ENCODE measurements at places on chromosomes 6 and 20.
A peak's percentile ranks its signal among the peaks of the same experiment; 100 is the strongest.

DNA sequence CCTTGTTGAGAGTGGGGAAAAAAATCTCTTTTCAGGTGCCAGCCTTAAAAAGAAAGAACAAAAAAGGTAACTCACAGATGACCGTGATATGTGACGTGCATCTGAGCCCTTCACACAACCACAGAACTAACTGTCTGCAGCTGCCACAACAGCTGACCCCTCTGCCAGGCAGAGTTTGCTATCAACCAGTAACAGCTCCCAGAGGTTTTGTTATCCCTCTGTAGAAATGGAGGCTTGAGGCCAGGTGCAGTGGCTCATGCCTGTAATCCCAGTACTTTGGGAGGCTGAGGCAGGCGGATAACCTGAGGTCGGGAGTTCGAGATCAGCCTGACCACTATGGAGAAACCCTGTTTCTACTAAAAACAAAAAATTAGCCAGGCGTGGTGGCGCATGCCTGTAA is 42.8 kb downstream of the SLC52A3 start:
- no peak for DNase-seq

DNA sequence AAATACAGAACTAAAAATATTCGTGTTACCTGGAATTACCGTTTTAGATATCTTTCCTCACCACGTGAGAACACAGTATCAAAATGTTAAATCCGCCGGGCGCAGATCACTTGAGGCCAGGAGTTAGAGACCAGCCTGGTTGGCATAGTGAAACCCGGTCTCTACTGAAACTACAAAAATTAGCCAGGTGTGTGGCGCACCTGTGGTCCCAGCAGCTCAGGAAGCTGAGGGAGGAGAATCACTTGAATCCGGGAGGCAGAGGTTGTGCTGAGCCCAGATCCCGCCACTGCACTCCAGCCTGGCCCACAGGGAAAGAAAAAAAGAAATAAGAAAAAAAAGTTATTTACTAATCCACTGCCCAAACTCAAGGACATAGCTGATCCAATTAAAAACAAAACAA is 4.8 kb upstream of the DDX43 start:
- no peak for DNase-seq

- no peak for DNase-seq
These were observed 177.0 kb upstream of the SNX9 start for GRCh38 chr6:157646012-157646411.

DNA sequence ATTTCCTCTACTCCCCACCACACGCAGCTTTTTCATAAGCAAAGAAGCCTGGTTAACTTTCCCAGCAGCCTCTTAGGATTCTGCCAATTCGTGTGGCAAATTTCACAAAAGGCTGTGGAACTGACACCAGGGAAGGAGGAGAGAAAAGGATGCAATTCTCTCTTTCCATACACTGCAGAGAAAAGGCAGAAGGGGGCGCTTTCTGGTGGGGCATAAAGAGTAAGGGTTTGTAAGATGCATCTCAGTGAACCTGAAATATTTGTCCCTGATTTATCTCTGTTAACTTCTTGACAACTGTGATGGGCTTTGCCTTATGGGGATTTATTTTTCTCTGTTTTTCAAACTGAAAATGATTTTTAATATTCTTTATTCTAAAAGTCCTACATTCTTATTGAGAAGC is 45.5 kb upstream of the GLP1R start:
- no peak for DNase-seq

- DNase-seq = no peak
These were observed 2.1 kb upstream of the ESR1 start for GRCh38 chr6:151805286-151805840.

DNA sequence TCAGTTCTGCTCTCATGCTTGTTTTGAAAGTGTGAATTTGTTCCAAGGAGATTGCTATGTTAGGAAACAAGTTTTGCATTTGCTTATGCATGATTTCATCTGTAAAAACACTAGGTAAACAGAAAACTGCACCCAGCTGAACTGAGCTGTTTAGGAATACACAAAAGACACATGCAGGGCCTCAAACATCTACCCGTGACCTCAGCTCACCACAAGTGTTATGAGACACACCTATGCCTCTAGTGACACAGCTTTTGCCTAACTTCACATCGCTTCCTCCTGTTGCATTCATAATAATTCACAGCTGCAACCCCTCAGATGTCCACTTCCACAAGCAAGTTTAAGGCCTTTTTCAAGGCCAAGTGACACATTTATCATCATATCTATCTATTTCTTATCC is 98.0 kb upstream of the SLC24A3 start:
- no peak for DNase-seq

DNA sequence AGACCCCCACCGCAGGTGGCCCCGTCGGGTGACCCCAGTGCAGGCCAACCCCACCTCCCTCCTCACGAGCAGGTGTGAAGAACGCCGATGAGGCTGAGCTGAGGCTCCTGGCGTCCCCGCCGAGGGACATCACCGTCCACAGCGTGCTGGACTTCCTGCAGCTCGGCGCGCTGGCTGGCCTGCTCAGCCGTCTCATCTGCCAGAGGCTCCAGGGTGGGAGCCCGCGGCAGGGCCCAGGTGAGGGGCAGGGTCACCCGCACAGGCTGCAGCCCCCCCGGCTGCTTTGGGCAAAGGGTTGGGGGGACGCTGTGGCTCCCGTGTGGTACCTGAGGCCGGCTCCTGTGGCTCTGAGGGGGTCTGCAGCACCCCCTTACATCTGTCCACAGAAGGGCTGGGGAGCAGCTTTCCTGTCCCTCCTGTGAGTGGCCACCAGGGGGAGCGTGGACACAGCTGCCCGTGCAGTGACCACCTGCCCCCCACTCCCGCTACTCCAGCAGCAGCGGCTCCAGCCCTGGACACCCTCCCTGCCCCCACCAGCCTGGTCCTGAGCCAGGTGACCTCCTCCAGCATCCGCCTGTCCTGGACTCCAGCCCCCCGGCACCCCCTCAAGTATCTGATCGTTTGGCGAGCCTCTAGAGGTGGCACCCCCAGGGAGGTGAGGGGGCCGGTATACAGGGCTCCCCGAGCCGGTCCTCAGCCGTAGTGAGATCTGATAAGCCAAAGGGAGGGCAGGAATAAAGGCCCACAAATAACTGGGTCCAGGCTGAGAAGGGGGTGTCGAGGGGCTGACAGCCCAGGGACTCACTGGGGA is 16.5 kb downstream of the COL20A1 start:
- no peak for DNase-seq

DNA sequence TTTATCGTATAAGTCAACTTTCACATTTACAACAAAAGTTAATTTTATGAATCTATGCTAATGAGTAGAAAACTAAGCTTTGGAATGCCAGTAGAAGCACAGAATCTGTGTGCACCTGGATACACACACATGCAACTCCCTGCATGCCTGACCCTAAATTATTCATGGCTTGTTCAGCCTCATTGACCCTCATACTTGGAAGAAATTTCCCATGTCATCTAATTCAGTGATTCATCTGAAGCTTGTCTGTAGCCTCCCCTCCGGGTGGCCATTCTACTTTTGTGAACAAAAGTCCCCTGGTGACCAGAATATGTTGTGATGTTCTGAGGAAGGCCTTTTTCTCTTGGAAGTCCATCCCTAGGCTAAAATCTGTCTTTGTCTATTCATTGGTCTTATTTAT is 1078.4 kb downstream of the KIF16B start:
- DNase-seq = no peak

GRCh38 chr6:148431413-148431812 is 88.8 kb downstream of the SASH1 start:
- DNase-seq = no peak

- no peak for DNase-seq
These were observed 59.8 kb upstream of the FAM83D start for GRCh38 chr20:38866265-38867061.

GRCh38 chr6:139145661-139146060 is 10.8 kb downstream of the HECA start:
- no peak for DNase-seq

- no peak for DNase-seq
These were observed 1.1 kb downstream of the BPIFB2 start for GRCh38 chr20:33008336-33009213.

- DNase-seq = no peak
These were observed 68.6 kb downstream of the TRMT6 start for GRCh38 chr20:5881703-5882102.

DNA sequence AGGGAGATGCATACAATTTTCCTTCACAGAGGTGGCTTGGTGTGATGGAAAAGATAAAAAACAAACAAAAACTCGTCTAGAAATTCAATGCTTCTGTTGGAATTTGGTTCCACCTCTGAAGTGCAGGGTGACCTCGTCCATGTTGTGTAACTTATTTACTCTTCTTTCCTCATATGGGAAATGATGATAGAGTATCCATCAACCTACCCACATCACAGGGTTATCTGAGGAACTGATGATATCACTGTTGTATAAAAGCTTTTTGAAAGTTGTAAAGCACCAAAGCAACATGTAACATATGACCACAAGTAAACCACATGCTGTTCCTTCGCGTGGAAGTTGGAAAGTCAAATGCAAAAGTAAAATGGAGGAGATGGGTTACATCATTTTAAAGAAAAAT is 212.0 kb upstream of the SGK1 start:
- DNase-seq = no peak

DNA sequence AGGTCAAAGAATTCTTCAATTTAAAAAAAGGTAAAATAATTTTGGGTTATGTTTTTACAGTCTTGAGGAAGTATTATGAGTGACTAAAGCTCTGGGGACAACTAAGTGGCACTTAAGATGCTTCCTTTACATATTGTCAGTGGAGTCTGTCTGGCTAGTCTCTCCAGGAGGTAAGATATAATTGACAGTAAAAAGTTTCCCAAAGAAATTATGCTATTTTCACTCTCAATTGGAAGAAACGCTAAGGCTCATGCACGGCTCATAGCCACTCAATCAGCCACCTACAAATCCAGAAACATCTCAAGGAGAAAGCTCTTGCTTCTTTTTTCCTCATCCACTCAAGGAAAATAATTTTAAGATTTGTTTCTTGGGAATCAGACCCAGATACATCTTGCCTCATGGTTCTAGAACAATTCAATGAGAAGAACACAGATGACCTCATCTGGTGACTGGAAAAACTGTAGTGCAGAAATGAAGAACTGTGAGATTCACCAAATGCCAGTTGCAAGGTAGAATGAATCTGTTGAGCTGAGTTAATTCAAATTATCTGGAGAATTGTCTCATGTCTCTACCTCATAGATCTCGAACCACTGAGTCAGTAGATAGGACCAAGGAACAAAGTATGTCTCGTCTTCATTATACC is 252.9 kb downstream of the TPBG start:
- DNase-seq = no peak

- DNase-seq = no peak
These were observed 19.2 kb downstream of the RRAGD start for GRCh38 chr6:89392823-89393222.

DNA sequence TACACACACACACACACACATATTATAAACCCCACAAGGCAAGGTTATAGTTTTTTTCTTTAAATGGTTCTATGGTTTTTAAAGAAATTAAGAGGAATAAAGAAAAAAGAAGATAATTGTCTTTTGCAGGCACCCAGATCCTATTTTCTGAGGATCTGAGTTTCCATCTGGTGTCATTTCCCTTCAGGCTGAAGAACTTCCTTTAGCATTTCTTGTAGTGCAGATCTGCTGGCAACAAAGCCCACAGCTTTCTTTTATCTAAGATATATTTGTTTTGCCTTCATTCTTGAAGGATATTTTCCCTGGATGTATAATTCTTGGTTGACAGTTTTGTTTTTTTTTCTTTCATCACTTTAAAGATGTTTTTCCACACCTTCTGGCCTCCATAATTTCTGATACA is 57.6 kb upstream of the PMEPA1 start:
- DNase-seq = no peak

DNA sequence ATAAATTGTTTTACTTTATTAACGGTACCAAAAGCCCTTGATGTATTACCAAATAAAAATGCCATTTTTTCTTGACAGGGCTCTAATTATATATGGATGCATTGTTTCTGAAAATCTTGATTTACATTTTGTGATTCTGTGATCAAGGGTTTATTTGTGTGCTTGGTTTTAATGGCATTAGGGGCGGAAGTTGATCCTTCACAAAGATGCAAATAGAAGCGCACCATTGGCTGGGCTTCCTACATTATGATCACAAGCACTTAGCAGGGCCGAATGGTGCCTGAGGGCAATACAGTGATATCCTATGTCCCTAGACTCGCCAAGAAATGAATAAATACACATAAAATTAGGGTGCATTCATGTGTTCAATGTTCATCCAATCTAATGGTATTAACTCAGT is 172.9 kb upstream of the UST start:
- DNase-seq = no peak

- DNase-seq = no peak
These were observed 106.1 kb downstream of the CEBPB start for GRCh38 chr20:50296450-50297375.

DNA sequence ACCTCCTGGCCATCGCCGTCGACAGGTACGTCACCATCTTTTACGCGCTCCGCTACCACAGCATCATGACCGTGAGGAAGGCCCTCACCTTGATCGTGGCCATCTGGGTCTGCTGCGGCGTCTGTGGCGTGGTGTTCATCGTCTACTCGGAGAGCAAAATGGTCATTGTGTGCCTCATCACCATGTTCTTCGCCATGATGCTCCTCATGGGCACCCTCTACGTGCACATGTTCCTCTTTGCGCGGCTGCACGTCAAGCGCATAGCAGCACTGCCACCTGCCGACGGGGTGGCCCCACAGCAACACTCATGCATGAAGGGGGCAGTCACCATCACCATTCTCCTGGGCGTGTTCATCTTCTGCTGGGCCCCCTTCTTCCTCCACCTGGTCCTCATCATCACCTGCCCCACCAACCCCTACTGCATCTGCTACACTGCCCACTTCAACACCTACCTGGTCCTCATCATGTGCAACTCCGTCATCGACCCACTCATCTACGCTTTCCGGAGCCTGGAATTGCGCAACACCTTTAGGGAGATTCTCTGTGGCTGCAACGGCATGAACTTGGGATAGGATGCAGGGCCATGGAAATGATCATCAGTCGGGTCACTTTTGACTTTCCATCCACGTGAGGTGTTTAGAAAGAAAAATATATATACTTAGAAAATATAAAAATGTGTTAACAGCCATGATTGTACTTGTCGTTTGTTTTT is 868 bp downstream of the MC3R start:
- DNase-seq = peak; percentile 24

Measured in HT1080 (cell line).